NCI-H1694 (cell line): ENCODE measurements at places on chromosomes 7 and 10.

- no peak for DNase-seq
Observed at GRCh38 chr10:13276749-13277365, 23.0 kb downstream of the PHYH start.

GRCh38 chr7:75658369-75658768, 80.4 kb downstream of the HIP1 start:
- no peak for DNase-seq

DNA sequence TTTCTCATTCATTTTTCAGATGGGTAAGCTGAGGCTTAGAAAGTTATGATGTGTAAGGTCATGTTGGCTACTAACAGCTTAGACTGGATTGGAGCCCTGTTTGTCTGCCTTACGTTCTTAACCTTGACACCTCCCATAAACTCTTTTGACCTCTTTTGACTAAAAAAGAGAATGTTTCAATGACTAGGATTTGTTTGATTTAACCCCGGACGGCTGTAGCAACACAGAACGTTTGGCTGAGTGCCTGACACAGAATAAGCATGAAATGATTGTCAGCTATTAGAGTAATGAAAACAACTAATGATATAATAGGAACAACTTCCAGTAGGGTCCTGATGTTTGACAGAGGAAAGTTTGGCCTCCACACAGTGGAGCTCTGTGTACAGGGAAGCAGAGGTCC, 83.3 kb upstream of the PDZD8 start:
- no peak for DNase-seq

DNA sequence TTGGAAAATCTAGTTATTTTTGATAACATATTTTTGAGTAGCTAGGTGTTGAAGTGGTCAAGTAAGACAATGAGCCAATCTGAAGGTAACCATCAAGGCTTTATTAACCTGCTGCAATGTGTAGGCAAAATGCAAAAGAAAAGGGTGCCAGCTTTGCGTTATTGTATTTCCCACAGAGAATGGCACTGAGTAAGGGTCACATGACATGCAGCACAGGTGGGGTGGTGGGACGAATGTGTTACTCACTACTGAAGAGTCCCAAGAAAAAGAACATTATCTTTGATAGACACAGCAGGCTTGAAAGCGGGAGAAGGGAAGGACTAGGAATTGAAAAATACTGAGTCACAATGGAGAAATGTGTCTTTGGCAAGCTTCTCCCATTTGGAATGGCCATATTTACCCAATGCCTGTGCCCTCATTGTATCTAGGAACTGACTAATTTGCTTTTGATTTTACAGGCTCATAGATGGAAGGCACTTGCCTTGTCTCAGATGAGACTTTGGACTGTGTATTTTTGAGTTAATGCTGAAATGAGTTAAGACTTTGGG, 898.6 kb upstream of the POT1 start:
- no peak for DNase-seq
